ENCODE measurements at places on chromosomes 16 and 17. TPM values are rescaled to one million over a fixed set of nuclear protein-coding genes. Genes with fewer than 3 reads are reported as not detected.

TLCD2 gene
- 1.4 TPM for total RNA-seq

C17orf113 gene
- 0.67 TPM for total RNA-seq

UBB gene
- total RNA-seq: 2,229 TPM

LRRC37A3 gene
- total RNA-seq: 2.3 TPM

DRC7 gene
- total RNA-seq: 0.27 TPM

GP1BA gene
- not detected for total RNA-seq

DNAI2 gene
- not detected for total RNA-seq

PABPN1L gene
- total RNA-seq: not detected

MRPL28 gene
- 139 TPM for total RNA-seq

TRAF7 gene
- total RNA-seq: 54.8 TPM

ABCA9 gene
- not detected for total RNA-seq

SEPTIN12 gene
- total RNA-seq: not detected

MYOCD gene
- 0.97 TPM for total RNA-seq

DYNLL2 gene
- 18.2 TPM for total RNA-seq

RAPGEFL1 gene
- total RNA-seq: 2.8 TPM

HAGHL gene
- total RNA-seq: 18.5 TPM

NPIPA8 gene
- 0.37 TPM for total RNA-seq

CCDC144A gene
- total RNA-seq: 1.3 TPM

CYB5B gene
- 205 TPM for total RNA-seq

CDH3 gene
- total RNA-seq: 0.41 TPM

PMM2 gene
- total RNA-seq: 99.0 TPM

HBA2 gene
- 0.88 TPM for total RNA-seq

CHAD gene
- total RNA-seq: not detected

TLCD3A gene
- total RNA-seq: 60.6 TPM

PLA2G10 gene
- 0.49 TPM for total RNA-seq

APOBR gene
- not detected for total RNA-seq

TNK1 gene
- total RNA-seq: 1.4 TPM

ERAL1 gene
- total RNA-seq: 88.1 TPM

ALOX15B gene
- 0.20 TPM for total RNA-seq

DHRS7C gene
- not detected for total RNA-seq

MMP2 gene
- 11.5 TPM for total RNA-seq

CCL14 gene
- not detected for total RNA-seq

NPW gene
- total RNA-seq: 0.64 TPM

CISD3 gene
- 95.6 TPM for total RNA-seq

CAVIN1 gene
- total RNA-seq: 447 TPM

ABCC1 gene
- total RNA-seq: 83.5 TPM

CIITA gene
- 0.05 TPM for total RNA-seq

P2RX5 gene
- 23.5 TPM for total RNA-seq

SLC2A4 gene
- 0.57 TPM for total RNA-seq

MYCBPAP gene
- total RNA-seq: 0.32 TPM

SPATA32 gene
- 0.16 TPM for total RNA-seq

KRT33B gene
- total RNA-seq: not detected

UBN1 gene
- total RNA-seq: 29.7 TPM

LPO gene
- not detected for total RNA-seq
